Epithelial cell of proximal tubule (primary cell): ENCODE measurements at places on chromosomes 1 and 21.

- DNase-seq: no peak
Measured at GRCh38 chr1:21255284-21255942, 34.9 kb downstream of the ECE1 start.

DNA sequence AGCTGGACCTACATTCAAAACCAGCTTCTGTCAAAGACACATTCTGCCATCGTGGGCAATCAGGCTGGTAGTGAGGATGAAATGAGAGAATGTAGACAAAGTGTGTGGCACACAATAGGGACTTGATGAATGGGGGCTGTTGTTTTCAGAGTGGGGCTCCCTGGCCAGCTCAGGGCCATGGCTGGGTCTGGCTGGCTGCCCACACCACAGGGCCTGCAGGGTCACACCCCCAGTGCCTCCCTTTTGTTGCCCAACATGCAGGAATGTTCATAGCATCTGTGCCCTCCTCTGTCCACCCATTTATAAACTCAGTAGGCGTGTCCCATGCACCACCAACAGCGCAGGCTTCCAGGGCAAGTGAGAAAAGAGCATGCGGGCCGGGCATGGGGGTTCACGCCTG is 20.8 kb upstream of the ECE1 start:
- DNase-seq: no peak

GRCh38 chr1:93874025-93874651 is 4.9 kb downstream of the DNTTIP2 start:
- no peak for DNase-seq

GRCh38 chr1:24168245-24168644 is 18.8 kb downstream of the IFNLR1 start:
- DNase-seq: no peak

GRCh38 chr1:29237129-29237821 is 953 bp downstream of the PTPRU start:
- no peak for DNase-seq

DNA sequence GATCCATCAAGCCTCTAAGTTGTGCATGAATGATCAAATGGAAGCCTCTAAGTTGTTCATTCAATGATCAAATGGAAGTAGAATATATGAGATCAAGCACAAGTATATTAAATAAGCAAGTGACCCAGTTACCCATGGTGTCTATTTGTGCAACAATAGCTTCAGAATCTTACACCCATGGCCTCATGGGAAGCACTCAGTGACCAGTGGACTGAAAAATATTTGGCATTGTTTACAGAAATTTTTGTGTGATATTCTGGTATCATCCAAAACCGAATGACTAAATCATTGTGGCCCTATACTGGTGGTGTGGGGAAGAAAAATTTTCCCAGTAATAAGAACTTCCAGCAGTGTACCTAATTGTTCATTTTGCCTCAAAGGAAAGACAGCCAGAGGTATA is 46.6 kb downstream of the DUSP10 start:
- no peak for DNase-seq

DNA sequence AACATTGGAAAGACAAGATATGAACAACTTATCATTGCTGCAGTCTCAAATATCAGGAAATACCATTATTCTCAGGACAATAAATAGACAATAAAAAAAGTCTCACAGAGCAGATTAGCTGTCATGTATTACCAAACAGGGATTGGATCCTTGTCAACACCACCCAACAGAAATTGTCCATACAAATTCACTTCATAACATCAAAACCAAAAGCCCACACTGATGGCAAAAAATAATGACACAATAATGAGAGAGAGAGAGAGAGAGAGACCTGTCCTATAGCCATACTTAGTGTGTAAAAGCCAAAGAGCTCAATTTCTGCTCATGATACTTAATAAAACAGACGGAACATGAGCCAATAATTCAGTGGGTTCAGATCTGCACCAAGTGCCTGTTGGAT is 96.5 kb downstream of the PPIAL4G start:
- no peak for DNase-seq

DNA sequence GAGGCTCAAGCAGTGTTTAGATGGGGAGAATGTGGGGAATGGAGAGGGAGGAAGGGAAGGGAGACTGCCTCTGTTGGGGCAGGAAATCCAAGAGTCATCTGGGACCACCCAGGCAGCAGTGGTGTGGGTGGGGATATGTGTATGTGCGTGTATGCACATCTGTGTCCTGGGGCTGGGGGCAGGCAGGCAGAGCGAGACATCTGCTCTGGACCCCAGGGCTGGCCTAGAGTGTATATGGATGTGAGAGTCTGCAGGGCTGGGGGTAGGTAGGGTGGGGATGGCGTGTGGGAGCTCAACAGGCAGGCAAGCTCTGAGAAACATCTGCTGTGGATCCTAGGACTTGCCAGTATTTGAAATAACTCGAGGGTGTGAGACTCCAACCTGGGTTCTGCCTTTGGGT is 3.5 kb downstream of the PTCH2 start:
- no peak for DNase-seq

- DNase-seq: no peak
Measured at GRCh38 chr1:18564676-18565075, 66.0 kb upstream of the PAX7 start.

DNA sequence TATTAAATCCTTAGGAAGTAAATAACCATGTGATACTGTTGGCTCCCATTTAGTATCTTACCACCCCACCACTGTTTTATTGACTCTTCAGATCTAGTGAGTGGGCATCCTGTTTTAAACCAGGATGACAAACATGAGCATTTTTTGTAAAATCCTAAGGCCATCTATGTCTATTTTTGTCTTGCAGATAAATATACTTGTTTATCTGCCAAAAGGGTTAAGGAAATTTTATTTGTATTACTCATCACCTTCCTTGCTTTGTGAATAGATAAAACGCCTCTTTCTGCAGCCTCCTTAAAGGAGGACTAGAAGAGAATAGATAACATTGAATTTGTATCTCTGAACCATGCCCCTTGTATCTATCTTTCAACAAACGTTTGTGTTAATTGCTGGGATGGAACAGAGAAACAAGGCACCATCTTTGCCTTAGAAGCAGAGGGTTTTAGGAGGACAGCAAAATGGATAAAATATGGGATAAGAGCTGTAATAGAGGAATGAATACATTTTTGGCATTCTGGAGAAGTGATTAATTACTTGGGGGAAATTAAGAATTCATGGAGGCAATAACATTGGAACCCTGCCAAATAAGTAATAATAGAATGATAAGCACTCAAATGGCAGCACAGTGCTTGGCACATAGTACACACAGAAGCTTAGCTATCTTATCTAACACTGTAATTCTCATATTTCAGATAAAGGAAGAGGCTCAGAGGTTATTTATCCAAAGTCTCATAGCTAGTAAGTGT is 14.7 kb downstream of the YTHDF2 start:
- no peak for DNase-seq

- DNase-seq: no peak
Measured at GRCh38 chr1:37325010-37325409, 149.4 kb upstream of the ZC3H12A start.

GRCh38 chr1:62406576-62406975 is 30.3 kb upstream of the USP1 start:
- no peak for DNase-seq

GRCh38 chr21:43766734-43767497 is 9.2 kb downstream of the CSTB start:
- DNase-seq: no peak

- DNase-seq: no peak
Measured at GRCh38 chr1:56330391-56331026, 248.9 kb downstream of the PLPP3 start.

- DNase-seq: no peak
Measured at GRCh38 chr1:157201767-157202166, 63.6 kb upstream of the ETV3 start.

DNA sequence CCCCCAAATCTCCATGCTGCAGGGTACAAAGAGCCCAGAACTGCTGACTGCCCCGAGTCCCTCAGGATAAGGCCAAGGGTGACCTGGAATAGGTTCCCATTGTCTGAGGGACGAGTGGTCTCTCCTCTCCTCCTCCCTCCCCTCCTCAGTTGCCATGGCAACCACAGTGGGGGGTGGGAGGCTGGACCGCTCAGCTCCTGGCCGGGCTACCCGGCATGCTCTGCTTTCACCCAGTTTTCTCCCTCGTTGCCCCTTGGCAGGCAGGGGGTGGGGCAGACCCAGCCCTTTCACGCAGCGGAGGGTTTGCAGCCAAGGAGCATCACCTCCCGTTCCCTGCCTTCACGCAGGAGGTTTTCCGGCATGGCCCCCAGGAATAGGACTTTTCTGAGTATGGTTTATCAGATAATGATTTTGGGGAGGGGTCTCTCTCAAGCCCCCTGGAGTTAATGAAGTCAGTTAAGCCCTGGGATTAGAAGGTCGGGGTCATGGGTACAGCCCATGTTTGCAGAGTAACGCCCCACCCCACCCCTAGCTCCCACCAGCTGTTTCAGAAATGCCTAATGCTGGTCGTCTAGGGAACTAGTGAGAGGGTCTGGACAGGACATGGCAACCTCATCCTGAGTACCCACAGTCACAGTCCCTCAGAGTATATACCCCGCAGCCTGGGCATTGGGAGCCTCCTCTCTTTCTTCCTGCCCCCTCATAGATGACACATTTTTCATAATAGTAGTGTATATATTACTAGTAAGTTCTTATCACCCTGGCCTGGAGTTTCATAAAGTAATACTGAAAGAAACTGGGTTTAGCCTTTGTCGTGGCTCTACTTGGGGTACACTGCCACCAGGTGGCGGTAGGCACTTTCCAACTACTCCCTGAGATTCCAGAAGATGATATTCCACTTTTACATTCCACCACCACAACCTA is 20.7 kb downstream of the C1QB start:
- peak; percentile 1 for DNase-seq

DNA sequence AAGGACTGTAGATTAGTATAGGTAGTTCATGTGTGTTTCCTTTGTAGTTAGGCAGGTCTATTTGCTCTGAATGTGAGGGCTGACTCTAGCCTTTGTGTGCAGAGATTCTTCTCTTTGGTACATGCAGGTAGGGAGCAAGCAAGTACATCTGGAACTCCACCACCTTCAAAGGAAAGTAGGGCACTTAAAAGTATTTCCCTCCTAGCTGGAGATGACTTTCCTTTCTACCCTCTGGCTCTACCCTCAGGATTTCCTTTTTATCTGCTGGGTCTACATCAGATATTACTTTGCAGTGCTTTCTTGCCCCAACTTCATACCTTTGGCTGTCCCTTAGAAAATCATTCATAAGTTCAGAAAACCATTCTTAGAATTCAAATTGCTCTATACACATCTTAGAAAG is 91.7 kb upstream of the HIVEP3 start:
- no peak for DNase-seq

GRCh38 chr21:33412832-33413519 is 9.8 kb downstream of the IFNGR2 start:
- no peak for DNase-seq

- DNase-seq: peak; percentile 44
Measured at GRCh38 chr1:76336931-76337371, 262.4 kb downstream of the ST6GALNAC3 start.

- DNase-seq: peak; percentile 10
Measured at GRCh38 chr1:218624052-218624451, 278.9 kb downstream of the TGFB2 start.

DNA sequence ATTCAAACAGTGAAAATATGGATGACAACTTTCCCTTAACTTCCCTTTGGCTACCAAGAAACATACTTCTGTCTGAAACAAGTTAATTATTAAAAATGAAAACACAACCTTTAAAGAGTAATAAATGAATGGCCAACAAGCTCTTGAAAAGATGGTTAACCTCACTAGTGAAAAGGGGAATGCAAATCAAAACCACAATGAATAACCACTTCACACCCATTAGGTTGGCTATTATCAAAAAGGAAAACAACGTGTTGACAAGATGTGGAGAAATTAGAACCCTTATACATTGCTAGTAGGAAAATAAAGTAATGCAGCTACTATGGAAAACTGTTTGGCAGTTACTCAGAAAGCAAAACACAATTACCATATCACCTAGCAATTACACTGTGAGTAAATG is 14.1 kb downstream of the COP1 start:
- peak; percentile 51 for DNase-seq

GRCh38 chr21:41226853-41227252 is 58.9 kb downstream of the BACE2 start:
- no peak for DNase-seq

- no peak for DNase-seq
Measured at GRCh38 chr1:34073028-34073695, 91.9 kb downstream of the CSMD2 start.
